Stimulated activated CD4-positive, alpha-beta T cell treated with anti-CD3 and anti-CD28 coated beads, Interleukin-15, amount 100 ng/mL, for 24 hours (primary cell): ENCODE measurements at places on chromosomes 6 and 20.

DNA sequence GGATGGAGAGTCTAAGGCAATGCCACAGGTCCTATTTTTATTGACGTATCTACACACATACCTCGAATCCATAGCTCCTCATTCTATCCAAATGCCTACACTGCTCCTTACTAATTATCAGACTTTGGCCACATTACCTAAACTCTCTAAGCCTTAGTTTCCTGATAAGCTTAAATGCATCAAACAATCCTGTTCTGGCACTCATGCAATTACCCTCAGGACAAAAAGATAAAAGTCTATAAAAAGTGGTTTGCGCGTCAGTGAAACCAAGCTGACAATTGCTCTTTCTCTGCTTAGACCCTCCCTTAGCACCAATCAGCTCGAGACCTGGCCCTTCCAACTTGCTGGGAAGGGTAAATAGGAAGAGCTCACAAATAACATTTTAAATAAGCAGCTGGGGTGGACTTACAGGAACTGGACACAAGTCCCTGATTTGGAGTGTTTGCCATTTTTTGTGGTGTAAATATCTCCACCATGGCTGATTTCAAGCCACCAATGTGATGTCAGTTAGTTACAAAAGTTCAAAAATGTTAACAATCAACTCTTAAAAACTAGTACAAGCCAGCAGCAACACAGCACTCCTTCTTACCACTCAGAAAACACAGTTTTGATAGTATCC is 7.2 kb upstream of the PLEKHG1 start:
- no peak for DNase-seq

DNA sequence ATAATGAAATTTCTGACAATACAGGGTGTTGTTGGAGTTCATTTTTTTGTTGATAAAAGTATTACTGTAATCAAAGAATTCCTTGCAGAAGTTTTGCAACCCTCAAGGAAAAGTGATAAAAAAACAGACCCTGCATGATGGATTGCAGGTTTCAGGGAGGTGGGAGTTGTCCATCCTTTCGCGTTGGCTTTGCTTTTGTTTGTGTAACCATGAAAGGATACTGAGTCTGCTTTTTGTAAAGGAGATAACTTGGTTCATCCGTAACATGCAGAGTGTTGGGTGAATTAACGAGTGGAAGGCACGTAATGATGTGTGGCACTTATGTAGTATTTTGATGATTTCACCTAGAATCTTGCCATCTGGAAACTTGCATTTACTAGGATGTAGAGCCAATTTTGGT is 23.6 kb downstream of the FOXO3 start:
- no peak for DNase-seq

DNA sequence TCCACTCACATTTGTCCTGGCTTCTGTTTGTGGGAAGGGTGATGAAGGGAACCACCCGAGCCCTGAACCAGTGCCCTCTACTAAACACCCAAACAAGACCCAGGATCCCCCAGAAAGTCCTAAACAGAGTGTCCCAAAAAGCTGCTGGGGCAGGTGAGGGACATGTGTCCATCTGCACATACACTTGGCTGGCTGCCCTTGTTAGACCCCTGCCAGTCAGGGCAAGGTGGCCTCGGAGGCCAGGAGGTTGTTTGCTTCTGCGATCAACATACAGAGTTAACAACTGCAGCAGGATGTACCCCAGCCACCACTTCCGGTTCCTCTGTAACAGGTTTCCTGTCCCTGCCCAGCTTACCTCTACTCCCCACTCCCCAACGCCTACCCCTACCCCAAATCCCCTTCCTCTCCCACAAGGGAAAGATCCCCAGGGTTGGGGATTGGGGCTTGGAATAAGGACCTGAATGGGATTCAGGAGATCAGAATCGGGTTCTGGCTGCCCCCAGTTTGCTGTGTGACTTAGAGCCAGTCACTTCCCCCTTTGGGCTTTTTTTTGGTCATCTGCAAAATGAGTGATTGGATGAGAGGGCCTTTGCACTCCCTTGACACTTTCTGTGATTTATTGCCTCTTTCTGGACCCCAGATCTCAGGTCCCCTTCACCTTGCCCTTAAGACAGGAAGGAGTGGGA is 13.9 kb downstream of the DEF6 start:
- DNase-seq = peak; percentile 61

GRCh38 chr6:130050230-130050629 is 31.8 kb downstream of the L3MBTL3 start:
- DNase-seq = no peak

DNA sequence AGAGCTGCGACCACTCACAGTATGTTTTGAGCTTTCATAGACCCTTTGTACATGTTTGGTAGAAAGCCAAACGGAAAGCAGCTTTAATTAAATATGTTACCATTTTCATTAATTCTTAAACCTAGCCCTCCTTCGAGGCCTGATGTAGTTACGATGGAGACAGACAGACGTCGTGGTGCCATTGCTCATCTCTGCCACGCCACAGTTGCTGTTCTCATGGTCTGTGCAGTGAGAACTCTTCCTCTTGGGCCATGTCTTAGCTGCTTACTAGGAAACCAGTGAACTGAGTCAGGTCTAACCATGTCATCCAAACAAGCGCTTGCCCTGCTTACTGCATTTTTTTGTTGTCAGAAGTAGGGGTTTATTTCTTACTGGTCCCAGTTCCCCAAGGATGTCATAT is 62.8 kb downstream of the SNX9 start:
- peak; percentile 47 for DNase-seq

- peak; percentile 18 for DNase-seq
Observed at GRCh38 chr6:31351401-31352309, 5.3 kb downstream of the HLA-B start.

DNA sequence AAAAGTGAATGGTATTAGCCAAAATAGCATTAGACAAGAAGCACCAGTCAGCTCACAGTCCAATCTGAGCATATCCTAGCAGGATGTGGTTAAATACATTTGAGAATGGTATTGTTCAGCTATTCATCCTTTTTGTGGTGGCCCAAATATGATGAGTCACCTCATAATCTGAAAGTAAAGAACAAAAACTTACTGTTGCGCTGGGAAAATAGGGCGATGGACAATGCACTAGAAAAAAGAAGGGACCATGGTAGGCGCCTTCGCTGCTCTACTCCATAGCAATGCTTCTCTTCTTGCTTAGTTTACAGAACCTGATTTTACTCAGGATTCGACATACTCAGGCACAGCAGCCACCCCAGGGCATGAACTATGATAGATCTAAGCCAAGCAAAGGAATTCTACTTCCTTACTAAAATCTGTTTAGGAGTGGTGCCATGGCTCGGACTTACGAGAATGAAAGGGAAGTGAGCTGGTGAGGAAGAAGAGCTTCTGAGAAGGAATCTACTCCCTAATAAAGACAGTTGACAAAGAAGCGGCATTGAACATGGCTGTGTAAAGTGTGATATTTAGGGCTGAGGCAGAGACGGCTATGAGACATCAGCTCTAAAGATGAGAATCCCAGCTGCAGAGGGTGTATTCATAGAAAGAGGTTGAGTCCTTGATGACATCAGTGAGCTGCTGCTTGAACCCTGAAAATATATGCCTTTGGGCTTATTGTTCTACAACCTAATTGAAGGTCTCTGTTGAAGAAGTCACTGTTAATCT is 16.6 kb upstream of the FBXO9 start:
- no peak for DNase-seq

- DNase-seq = no peak
Observed at GRCh38 chr6:150967381-150967780, 101.9 kb downstream of the MTHFD1L start.

- no peak for DNase-seq
Observed at GRCh38 chr20:17466641-17467040, 64.5 kb downstream of the BFSP1 start.

GRCh38 chr6:158868122-158868480 is 48.9 kb upstream of the EZR start:
- DNase-seq = no peak

DNA sequence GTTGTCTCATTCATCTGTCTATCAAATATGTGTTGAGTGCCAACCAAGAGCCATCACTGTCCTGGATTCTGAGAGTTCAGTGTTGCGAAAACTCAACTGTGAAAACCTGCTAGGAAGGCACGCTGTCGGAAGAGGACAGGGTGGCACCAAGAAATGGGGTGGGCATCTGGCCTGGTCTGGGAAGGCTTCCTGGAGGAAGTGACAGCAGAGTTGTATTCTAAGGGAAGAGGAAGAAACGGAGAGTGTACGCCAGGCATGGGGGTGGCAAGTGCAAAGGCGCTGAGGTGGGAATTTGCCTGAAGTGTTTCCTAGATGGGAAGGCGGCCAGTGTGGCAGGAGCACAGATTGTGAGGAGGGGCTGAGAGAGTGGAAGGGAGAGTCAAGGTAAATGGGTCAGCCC is 91.2 kb downstream of the ANKRD60 start:
- DNase-seq = no peak

DNA sequence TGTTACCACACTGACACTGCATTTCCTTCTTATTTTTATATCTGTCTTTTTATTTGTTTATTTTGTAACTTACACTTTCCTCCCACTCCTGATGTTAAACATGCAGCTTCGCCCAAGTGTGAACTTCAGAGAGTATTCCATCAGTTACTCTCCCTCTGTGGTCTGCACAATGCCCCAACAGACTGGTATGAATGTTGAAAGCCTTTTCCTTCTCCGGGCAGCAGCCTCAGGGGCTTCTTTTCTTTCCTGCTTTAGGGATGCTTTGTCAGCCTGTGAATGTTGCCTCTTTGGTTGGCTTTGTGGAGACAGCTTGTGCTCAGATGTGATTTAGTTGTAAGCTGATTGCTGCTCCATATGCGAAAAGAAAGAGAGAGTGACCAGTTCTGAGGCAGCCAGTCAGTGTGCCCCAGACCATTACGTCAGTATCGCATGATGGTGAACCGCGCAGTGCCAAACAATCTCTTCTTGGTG is 44.0 kb downstream of the SMPDL3A start:
- DNase-seq = no peak

DNA sequence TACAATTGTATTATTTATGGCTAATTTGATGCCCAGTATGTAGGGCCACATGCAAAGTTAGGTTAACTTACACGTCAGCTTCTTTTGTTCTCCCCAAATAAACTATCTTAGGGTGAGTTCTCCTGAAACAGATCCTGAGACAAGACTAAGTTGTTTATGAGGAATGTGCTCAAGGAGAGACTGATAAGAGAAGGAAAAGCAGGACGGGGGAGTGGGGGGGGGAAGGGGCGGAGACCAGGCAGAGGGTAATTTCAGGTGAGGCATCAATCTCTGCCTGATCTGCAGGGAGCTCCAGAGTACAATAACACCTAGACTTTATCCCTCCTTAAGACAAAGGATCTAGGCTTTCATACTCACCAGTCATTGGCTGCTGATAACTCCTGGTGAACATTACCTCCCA is 220.6 kb upstream of the BTBD3 start:
- DNase-seq = no peak

- no peak for DNase-seq
Observed at GRCh38 chr6:154513601-154514320, 3.3 kb upstream of the CNKSR3 start.

- no peak for DNase-seq
Observed at GRCh38 chr6:157267654-157268053, 55.7 kb downstream of the TMEM242 start.

- no peak for DNase-seq
Observed at GRCh38 chr6:96156425-96156824, 140.7 kb downstream of the FUT9 start.

- DNase-seq = no peak
Observed at GRCh38 chr6:163759542-163759941, 345.0 kb downstream of the QKI start.

GRCh38 chr6:30895343-30895742 is 11.0 kb downstream of the DDR1 start:
- no peak for DNase-seq

DNA sequence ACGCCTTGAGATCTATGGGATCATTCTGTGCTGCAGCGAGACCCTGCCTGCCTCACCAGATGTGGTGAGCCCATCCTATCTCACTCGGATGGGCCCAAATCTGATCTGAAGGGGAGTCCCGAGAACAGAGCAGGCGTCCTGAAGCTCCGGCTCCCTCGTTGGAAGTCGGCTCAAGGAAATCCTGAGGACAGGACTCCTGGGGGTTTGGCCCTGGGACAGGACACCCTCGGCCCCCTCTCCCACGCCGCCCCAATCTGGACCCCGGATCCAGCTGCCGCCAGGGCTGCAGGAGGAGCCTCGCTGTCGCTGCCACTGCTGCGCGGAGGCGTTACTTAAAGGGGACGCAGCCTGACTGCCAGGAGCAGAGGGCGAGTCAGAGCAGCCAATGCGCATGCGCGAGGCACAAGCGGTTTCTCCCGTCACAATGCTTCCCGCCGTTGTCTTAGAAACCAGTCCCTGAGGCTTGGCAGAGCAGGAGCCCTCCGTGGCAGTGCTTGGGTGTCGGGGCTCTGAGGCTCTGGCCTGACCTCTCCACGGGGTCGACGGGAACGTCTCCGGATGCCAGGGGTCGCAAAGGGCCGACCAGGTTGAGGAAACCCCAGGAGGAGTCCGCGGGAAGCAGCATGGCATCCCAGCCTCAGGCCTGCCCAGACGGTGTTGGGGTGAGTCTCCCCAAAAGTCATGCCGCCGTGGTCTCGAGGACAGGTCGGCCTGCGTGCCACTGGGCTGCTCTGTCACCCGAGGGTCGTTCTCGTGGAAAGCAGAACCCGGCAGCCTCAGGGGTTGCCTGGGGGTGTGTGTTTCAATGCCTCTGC is 1567.8 kb upstream of the DEFB115 start:
- DNase-seq = peak; percentile 55

GRCh38 chr6:124203101-124203811 is 399.6 kb downstream of the NKAIN2 start:
- DNase-seq = no peak

DNA sequence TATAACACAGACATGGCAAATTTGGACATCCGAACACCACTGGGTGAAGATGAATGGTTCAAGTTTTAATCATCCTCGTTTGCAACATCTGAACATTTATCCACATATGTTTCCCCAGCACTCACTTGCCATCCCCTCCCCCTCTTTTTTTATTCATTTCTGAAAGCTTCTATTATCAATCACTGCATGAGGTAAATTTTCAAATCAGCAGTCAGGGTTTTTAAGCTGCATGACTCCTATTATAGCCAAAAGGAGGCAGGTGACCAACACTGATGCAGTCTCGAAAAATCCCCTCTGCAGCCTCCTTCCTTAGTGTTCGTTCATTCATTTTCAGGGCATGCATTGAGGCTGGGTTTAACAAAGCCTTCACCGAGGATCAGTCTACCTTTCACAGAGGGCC is 530.8 kb upstream of the JARID2 start:
- DNase-seq = no peak

GRCh38 chr20:51462566-51463276 is 79.8 kb downstream of the NFATC2 start:
- DNase-seq = no peak

- DNase-seq = peak; percentile 78
Observed at GRCh38 chr6:29964887-29965562, 22.7 kb downstream of the HLA-A start.

DNA sequence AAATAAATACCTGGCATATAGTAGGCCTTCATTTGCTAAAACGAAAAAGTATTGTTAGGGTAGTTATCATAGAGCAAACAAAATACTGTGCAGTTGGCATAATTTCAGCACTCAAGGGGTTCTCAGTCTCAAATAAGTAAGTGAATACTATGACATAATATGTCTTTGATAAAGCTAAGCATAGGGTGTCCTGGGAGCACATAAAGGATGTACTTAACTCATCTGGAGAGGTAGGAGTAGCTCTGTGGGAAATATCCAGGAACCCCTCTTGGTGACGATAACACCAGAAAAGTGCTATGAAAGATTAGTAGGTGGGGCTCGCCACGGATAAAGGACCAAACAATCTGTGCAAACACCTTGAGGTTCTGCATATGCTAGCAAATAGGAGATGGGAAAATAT is 23.2 kb downstream of the VNN1 start:
- DNase-seq = no peak

GRCh38 chr6:169989594-169989993 is 238.2 kb downstream of the ERMARD start:
- DNase-seq = no peak

- DNase-seq = no peak
Observed at GRCh38 chr6:13098006-13098405, 230.3 kb downstream of the TBC1D7 start.
